Daoy (cell line): ENCODE measurements at places on chromosomes 13 and 19. TPM values are rescaled to one million over a fixed set of nuclear protein-coding genes. Genes with fewer than 3 reads are reported as not detected.

FSD1 gene
- total RNA-seq: 28.3 and 47.4 TPM in 2 replicates

PGLYRP2 gene
- 0.17 TPM in 1 of 2 replicates, not detected in the other for total RNA-seq

TMPRSS9 gene
- not detected in 2 replicates for total RNA-seq

LENG8 gene
- total RNA-seq: 5.1 and 9.0 TPM in 2 replicates

DNA sequence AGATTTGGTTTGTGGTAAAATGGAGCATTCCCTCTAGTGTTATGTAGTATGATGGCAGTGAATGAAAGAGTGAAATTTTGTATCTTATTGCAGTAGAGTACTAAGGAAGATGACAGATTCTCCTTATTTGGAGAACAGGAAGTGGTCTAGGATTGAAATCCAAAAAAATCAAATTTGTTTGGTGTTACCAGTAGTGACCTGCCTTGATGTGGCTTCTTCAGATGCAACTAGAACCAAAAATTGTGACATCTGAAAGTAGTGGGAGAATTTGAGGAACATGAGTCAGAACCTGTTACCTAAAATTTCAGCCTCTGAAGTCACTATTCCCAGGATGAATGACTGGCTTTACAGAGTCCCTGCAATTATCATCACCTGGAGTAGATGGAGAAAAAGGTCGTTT, 165.9 kb downstream of the KLF5 start:
- no peak for DNase-seq

DNA sequence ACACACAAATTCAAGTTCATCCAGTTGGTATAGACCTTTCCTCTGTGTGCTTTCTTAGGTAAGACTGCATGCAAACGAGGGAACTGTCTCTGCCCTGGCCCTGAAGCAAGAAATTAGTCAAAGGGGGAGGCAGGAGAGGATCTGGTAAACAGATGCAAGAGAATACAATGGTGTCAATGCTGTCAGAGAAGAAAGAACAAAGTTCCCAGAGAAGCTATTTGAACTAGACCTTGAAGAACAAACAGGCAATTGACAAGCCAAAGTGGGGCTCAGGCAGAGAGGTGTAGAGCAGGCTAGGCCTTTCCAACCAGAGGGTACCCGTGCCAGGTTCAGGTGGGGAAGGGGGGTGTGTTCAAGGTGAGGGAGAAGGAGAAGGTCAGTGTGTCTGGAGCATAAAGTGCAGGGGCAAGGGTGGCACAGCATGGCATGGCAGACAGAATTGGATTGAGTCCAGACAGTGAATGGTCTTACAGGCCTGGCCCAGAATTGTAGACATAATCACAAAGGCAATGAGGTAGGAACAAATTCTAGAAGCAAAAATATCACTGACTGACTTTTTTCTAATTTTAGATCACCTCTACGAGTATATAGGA, 95.0 kb upstream of the STARD13 start:
- no peak for DNase-seq

DNA sequence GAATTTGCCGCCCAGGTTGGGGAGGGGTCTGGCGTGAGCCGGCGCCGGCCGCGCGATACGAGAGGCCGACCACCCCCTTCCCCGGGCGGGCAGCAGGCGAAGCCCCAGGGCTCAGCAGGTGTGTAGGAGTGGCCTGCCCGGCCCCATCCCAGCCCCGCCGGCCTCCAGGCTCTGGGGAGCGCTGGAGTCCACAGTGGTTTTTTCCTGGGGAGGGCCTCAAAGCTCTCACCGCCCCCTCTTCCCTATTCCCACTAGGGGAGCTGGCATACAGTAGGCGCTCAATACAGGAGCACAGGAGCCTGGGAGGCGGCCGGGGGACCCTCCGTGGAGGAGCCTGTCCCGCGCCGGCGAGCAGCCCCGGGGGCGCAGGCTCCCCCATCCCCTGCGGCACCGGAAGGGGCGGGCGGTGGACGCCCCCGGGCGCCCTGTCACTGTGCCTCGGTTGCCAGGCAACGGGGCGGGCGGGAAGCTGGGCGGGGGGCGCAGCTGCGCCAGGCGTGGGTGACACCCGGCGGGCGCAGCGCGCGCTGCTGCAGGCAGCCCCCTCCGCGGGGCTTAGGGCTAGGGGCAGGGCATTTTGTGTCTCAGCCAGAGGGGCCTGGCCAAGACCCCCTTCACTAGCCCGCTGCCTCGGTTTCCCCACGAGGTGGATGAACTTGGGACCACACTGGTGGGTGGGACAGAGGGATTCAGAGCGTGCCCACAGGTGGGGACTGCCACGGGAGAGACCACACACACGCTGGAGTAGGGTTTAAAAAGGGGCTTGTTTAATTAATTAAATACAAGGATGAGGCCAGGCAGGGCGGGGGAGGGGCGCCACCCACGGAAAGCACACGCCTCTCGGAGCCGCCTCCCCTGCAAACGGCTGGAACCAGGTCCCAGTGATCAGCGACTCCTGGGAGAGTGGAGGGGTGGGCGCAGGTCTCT, 3.6 kb upstream of the REXO1 start:
- DNase-seq: no peak

- no peak for DNase-seq
Observed at GRCh38 chr13:114101358-114102130, 30.9 kb downstream of the RASA3 start.

DNA sequence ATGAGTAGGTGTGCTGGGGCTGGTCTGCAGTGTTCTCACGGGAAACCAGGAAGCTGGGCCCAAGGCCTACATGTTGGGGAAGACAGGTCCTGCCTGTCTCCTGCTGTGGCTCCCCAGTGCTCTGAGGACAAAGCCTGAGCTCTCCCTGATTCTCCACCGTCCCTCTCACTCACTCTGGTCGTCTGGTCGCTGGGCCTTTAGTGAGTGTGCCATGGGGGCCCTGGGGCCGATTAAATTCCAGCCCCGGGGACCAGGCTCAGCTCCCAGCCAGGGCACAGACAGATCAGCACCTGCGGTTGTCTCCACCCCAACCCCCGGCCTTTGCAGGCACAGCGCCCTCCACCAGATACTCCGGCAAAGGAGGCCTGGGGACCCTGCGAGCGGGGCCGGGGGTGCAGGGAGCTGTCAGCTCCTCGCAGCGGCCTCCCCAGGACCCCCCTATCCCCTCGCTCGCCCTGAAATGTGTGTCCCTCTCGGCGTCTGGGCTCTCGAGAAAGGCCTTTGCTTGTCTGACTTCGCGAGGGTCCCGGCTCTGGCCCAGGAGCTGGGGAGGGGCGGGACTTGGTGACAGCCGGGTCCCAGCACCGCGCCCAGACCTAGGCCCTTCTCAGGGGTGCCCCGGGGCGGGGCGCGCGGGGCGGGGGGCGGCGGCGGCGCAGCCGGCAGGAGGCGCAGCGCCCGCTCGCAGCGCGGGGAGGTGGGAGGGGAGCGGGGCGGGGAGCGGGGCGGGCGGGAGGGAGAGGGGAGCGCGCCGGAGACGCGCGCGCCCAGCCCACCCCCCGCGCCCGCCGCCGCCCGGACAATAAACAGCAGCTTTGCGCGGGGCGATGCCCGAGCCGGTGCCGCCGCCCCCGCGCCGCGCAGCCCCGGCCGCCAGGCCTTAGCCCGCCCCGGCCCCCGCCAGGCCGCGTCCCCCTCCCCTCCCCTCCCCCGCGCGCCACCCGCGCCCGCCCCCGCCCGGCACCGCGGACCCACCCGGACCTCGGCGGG, at the start of gene PALM:
Gene PALM, plus strand, starts transcription at position 782 of the 990 bp plus-strand sequence. CDS start 212 bp downstream, outside the sequence.
- DNase-seq: no peak

DNA sequence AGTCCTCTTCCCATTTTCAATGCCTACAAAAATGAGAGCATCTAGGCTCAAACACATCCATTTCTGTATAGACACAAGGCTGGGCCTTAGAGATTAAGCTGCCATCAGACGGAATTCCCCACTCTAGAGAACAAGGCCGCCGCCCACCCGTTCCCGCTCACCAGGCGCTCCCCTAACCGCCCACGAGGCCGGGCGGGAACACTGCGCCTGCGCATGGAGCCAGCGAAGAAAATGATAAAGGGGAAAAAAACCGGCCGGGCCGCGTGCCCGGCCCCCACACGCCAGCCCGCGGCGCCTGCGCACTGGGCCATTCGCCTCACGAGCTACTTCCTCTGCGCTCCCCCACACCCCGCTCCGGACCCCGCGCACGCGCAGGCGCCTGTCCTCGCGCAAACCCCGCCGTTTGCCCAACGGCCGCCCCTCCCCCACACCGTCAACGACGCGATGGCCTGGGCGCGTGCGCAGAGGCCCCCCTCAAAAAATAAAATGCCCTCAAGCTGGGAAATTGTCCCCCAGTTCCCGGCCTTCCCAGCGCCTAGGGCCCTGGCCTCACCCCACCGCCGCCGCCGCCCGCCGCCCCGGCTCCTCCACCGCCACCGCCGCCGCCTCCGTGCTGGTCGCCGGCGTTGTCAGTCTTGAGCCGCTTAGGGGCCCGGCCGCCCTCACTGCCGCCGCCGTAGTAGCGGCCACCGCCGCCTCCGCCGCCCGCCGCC, 483 bp downstream of the HNRNPL start:
- DNase-seq: peak; percentile 99

GRCh38 chr19:13794398-13794756, 866 bp upstream of the ZSWIM4 start:
- DNase-seq: peak; percentile 91

DNA sequence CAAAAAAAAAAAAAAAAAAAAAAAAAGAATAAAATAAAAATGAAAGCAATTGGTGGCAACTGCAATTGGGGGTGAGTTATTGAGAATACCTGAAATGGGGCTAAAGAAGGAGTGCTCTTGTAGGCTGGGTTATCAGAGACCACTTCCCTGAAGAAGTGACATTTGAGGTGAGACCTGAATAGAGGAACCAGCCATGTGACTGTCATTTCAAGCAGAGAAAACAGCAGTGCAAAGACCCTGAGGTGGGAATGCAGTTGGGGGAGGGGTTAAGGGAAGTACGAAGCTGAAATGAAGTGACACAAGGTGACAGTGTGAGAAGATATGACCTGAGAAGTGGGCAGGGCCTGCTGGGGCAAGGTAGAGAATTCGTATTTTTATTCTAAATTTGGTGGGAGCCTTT, 4.3 kb upstream of the PALM3 start:
- DNase-seq: no peak

GRCh38 chr13:61463024-61463423, 47.4 kb upstream of the PCDH20 start:
- DNase-seq: no peak

DNA sequence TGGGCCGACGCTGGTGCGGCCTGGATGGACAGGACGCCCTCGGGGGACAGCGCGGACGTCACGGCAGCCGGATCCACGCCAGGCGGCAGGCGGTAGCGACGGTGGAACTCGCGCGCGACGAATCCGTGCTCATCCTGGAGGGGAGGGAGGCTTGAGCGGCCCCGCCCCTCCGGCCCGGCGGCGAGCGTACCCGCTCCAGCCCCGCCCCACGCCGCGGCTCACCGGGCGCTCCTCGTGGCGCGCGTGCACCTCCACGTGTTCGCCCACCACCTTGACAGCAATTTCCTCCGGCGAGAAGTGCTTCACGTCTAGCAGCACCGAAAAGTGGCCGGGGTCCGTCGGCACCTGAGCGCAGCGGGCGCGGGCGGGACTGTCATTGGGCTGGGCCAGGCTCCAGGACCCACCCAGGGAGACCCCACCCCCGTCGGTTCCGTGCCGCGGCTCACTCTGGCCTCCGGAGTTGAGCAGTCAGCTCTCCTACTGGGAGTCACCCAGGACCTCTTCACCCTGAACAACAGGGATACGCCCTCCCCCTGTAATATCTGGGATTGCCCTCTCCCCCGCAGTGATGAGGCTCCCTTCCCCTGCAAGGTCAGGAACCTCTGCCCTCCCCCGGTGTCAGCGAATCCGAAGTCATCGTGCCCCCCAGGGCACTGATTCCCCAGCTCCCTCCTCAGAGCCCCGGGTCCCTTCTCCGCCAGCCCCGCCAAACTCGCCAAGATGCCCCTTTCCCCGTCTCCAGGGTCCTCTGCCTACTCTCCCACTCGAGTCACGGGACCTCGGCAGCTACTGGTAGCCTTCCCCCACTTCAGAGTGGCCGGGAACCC, 1.1 kb downstream of the HSPB6 start:
- no peak for DNase-seq
